ENCODE measurements at places on chromosomes 16 and 17.

DNA sequence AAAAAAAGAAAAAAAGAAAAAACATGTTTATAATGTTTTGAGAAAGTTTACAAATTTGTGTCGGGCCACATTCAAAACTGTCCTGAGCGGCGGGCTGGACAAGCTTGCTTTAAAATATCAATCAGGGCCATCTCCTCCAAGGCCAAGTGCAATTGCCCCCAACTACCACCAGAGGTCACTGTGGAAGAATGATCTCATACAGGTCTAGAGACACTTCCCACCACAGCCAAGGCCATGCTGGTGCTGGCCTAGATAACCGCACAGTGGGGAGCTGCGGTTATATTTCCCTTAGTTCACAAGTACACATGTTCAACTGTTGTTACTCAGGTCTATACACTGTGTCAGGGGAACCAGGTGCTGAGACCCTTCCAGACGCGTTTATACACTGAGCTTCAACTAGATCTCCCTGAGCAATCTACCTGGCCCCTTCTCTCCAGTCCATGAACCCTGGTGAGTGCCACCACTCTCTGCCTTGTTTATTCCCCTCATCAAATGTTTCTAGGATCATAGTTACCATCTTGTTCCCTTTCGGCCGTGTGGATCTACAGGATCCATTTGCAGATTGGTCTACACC is 83.8 kb upstream of the CCL2 start:
- peak; percentile 15 for DNase-seq

- no peak for DNase-seq
These were observed 46.1 kb downstream of the KCNJ16 start for GRCh38 chr17:70121126-70121525.

- DNase-seq, result peak; percentile 80
These were observed 4.4 kb downstream of the KDM6B start for GRCh38 chr17:7838090-7839075.

GRCh38 chr16:83552228-83552627 is 255.6 kb upstream of the HSBP1 start:
- no peak for DNase-seq

- DNase-seq, result no peak
These were observed 90.4 kb downstream of the RBFOX3 start for GRCh38 chr17:79520167-79521165.

DNA sequence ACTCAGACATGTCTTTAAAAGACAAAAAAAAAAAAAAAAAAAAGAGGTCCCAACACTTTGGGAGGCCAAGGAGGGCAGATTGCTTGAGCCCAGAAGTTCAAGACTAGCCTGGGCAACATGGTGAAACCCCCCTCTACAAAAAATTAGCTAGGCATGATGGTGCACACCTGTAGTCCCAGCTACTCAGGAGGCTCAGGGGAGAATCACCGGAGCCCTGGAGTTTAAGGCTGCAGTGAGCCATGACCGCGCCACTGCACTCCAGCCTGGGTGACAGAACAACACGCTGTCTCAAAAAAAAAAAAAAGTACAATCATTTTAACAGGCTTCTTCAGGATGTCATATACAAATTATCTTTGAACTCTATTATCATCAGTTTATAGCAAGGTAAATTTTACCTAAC is 22.0 kb downstream of the C16orf87 start:
- DNase-seq, result no peak

DNA sequence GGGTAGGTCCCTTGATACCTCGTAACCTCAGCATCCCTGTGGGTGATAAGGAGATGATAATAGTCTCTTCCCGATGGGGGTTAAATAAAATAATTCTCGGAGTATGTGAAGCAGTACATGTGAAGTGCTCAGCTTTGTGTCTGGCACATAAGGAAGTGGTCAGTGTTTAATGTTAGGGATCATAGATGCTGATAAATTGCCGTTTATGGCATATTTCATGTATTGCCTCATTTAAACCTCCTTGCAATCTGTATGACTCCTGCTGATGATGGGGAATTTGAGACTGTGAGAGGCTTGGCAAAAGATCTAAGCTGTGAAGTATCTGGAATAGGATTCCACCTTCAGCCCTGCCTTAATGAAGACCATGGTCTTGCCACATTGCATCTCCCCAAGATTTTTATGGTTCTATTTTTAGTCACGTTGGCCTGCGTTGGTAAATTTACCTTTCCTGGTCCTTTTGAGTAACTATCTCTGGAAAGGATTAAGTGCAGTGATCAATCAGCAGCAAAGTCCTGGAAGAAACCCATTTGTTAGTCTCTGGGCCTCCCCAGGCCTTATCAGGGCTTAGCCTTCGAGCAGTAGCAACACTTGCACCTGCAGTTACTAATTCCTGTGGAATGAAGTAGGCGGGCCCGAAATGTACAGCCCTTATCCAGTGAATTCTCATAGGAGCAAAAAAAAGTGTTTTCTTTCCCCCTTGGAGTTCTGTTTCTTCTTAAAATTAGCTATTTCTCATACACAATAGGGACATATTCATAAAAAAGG is 144.9 kb downstream of the WWOX start:
- DNase-seq, result no peak

- DNase-seq, result no peak
These were observed 103.0 kb downstream of the SNX29 start for GRCh38 chr16:12079412-12079965.

GRCh38 chr16:49972961-49973360 is 52.1 kb upstream of the CNEP1R1 start:
- no peak for DNase-seq

- no peak for DNase-seq
These were observed 4.5 kb downstream of the USP10 start for GRCh38 chr16:84704253-84704652.

GRCh38 chr17:31392856-31393748 is 1.6 kb downstream of the RAB11FIP4 start:
- DNase-seq, result no peak

GRCh38 chr17:3771140-3771539 is 29.8 kb downstream of the ITGAE start:
- DNase-seq, result no peak

GRCh38 chr17:79075446-79075750 is 774 bp downstream of the ENGASE start:
- DNase-seq, result no peak

- no peak for DNase-seq
These were observed 874 bp downstream of the WWP2 start for GRCh38 chr16:69762814-69763598.

GRCh38 chr16:28983644-28984043 is 1.2 kb upstream of the LAT start:
- no peak for DNase-seq

GRCh38 chr17:76502341-76503211 is 1.4 kb upstream of the RHBDF2 start:
- no peak for DNase-seq

DNA sequence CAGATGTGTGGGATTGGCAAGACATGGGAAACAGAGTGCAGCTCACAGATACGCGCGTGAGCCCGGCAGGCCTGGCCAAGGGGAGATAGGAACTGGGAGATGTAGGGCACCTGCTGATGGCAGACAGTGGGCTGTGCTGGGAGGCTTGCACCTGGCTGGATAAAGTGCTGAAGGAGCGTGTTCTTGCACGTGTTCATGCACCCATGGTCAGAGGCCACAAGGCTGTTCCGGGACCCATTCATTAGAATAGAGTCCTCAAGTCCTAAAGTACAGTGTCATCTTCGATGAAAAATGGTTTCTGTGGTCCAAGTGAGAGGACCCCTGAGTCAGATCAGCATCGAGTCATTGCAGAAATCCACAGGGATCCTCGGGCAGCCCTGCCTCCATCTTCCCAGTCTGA is 236.4 kb downstream of the CCDC182 start:
- DNase-seq, result no peak

- peak; percentile 38 for DNase-seq
These were observed 23.0 kb upstream of the NSRP1 start for GRCh38 chr17:30093463-30094147.

DNA sequence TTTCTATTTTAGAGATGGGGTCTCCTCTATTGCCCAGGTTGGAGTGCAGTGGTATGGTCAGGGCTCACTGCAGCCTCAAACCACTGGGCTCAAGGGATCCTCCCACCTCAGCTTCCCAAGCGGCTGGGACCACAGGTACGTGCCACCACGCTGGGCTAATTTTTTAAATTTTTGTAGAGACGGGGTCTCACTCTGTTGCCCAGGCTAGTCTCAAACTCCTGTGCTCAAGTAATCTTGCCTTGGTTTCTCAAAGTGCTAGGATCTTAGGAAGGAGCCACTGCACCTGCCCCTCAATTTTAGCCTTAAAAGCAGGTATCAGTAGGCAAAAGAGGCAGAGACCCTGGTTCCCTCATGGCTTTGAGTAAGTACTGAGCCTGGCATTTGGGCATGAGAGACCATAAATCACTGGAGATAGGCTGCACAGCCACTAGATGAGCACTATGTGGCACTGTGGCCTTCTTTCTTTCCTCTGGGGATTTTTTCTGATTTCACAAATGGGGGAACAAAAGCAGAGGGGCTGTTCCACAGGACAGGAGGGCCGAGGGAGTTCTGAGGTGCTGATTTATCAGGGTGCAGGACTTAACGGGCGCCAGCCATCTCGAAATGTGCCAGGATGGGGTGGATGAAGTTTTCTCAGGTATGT is 82.2 kb downstream of the PLXDC1 start:
- peak; percentile 34 for DNase-seq

GRCh38 chr17:42116705-42117396 is 4.3 kb downstream of the KAT2A start:
- DNase-seq, result peak; percentile 65

DNA sequence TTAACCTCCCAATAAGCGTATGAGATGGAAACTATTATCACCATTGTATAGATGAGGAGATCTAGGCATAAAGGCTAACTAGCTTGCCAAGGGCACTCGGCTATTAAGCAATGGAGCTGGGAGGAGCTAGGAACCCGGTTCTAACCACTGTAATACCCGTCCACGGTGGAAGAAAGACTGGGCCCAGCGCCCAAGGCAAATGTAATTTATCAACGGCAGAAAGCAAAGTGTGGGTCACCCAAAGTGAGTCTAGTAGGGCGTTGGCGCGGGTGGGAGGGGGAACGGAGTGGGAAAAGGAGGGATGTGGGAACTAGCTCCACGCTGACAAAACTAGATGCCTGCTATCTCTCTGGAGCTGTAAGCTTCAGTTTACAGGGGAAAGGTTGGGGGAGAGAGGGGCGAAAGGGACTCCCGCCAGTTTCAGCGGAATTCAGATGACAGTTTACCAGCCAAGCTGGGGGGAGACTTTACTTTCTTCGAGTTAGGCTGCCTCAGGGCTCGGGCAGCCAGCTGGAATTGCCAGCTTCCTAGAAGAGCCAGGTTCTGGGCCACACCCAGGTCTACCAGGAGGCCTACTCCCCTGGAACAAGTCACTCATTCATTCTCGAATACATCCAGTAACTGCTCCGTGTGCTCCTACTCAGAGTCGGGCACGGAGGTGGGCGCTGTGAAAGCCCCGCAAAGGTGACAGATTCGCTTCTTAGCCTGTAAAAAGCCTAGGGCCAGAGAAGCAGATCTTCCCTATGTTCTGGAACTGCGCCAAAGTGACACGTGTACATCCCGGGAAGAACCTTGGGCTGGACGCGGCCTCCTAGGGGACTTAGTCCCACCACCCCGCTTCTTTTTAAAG is 837 bp downstream of the LRRC59 start:
- DNase-seq, result no peak

DNA sequence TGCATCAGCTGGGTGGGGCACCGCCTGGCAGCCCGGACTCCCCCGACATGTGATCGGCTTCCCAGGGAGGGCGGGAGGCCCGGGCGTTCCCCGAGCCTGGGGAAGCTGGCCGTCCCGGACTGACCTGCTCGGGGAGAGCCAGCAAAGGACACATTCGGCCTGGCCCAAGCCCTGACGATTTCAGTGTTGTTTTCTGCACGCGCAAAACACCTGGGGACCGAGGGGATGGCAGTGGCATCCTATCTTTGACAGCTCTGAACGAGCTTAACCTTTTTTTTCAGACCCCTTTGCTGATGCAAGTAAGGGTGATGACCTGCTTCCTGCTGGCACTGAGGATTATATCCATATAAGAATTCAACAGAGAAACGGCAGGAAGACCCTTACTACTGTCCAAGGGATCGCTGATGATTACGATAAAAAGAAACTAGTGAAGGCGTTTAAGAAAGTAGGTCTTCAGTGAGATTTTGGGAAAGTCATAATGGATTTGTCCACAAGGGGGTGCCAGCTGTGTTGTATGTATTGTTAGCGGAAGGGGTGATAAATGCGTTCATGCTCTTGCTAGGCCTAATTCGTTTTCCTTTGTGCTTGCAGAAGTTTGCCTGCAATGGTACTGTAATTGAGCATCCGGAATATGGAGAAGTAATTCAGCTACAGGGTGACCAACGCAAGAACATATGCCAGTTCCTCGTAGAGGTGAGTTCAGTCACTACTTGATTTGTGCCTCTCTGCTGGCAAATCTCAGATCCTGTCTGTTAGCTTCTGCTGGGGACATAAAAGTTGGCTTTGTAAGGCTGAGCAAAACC is 1.0 kb downstream of the EIF1 start:
- peak; percentile 26 for DNase-seq

GRCh38 chr17:28751600-28752366 is 8.0 kb downstream of the TRAF4 start:
- no peak for DNase-seq

DNA sequence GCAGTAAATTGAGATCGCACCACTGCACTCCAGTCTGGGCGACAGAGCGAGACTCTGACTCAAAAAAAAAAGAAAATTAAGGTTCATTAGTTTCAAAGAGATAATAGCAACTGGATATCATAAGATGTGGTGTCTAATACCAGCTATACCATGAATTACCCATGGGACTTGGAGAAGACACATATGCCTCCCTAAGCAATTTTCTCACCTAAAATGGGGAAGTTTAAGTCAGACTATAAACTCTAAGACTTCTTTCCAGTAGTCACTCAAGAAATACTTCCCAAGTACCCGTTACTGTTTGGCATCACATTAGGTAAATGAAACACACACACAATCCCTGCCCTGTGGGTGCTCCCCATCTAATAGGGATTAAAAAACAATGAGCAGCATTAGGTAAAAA is 22.6 kb downstream of the SMURF2 start:
- DNase-seq, result no peak

DNA sequence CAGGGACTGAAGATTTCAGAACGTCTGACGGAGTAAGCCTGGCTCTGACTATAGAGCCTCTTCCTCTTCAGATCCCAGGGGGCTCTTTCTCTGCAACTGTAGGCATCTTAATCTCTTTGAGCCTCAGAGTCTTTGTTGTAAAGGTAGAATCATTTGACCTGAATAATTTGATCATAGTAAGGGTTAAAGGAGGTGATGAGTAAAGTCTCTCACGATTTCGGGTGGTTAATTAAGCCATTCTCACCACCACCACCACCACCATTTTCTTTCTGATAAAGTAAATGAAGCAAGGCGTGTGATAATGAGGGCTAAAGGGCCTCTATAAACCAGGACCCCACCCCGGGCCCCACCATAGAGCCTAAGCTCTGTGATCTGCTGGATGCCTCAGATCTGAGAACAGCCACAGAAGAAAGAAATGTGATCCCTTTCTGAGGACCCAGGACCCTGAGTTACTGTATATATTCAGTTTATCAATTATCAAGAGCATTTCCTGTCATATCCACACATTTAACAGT is 33.0 kb upstream of the ADAMTS18 start:
- no peak for DNase-seq

GRCh38 chr16:63613701-63614100 is 1508.2 kb downstream of the CDH11 start:
- DNase-seq, result no peak

Measured in SHP77 (cell line).